ENCODE measurements at places on chromosomes 5 and 9. TPM values are rescaled to one million over a fixed set of nuclear protein-coding genes. Genes with fewer than 3 reads are reported as not detected.

Gene FCN2
- not detected for total RNA-seq

Gene NUP188
- total RNA-seq: 35.5 TPM

Gene IRX2
- 2.2 TPM for total RNA-seq

Gene FGF1
- total RNA-seq: 2.2 TPM

Gene PCDHGA3
- 0.34 TPM for total RNA-seq

Gene GABRA6
- total RNA-seq: not detected

Gene PCSK5
- total RNA-seq: 0.89 TPM

Gene ADAMTSL1
- 39.1 TPM for total RNA-seq

Measured in bronchus fibroblast of lung (primary cell).